ENCODE measurements at places on chromosomes 6 and 20. TPM values are rescaled to one million over a fixed set of nuclear protein-coding genes. Genes with fewer than 3 reads are reported as not detected.

TNF gene
- total RNA-seq = not detected

SIRPB1 gene
- total RNA-seq = 0.43 TPM

CST4 gene
- not detected for total RNA-seq

PRRT1 gene
- 0.63 TPM for total RNA-seq

DNMT3B gene
- total RNA-seq = 4.2 TPM

MRPL18 gene
- 102 TPM for total RNA-seq

HSPA12B gene
- 0.43 TPM for total RNA-seq

SENP6 gene
- 30.2 TPM for total RNA-seq

DCBLD1 gene
- 27.9 TPM for total RNA-seq

RNF39 gene
- total RNA-seq = 0.05 TPM

GPX5 gene
- not detected for total RNA-seq

TNNC2 gene
- not detected for total RNA-seq

EBF4 gene
- total RNA-seq = 2.7 TPM

NHLRC1 gene
- 1.3 TPM for total RNA-seq

ULBP3 gene
- 3.3 TPM for total RNA-seq

C6orf132 gene
- 2.8 TPM for total RNA-seq

GABRR2 gene
- 0.09 TPM for total RNA-seq

RPS10 gene
- 2,034 TPM for total RNA-seq

SIRPD gene
- not detected for total RNA-seq

IMPG1 gene
- not detected for total RNA-seq

GPSM3 gene
- total RNA-seq = 0.47 TPM

KIF13A gene
- 17.5 TPM for total RNA-seq

Measured in A549 treated with Hydrocortisone at 1 μM for 4 hours (cell line).